Astrocyte of the hippocampus (primary cell): ENCODE measurements at places on chromosomes 12 and 14.

DNA sequence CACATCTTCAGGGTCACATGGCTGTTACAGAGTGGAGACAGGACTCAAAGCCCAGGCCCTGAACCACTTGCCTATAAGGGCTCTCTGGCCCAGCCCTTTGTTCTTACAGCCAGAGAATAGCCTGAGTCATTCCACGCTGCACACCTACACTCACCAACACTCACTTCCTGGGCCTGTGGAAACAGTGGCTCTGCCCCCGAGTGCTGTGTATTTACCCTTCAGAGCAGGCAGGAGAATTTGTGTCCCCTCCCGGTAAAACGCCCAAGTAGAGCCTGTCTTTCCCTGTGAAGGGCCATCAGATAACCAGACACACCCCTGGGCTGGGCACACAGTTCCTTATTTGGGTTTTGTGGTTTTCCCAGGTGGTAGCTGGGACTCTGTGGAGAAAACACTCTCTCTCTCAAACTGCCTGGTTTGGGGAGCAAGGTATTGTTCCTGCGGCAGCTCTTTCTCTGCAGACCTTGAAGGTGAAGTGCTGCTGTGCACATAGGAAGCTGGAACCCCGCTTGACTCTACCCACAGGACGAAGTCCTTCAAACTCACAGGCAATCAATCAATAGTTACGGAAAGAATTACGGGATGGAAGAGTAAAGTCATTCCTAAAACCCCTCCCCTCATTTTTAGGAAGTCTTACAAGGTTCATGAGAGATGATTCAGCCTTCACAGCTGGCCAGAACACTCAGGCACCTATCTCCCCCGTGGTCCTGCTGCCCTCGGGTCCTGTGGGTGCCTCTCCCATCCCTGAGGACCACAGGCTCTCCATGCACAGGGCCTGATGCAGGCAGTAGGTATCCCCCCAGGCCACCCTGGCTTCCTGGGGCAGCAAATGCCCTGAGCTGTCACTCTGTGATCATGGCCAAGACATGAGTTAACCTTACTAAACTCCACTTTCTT lies 20.3 kb downstream of the FIGNL2 start:
- peak; percentile 72 for DNase-seq

- no peak for DNase-seq
Measured at GRCh38 chr12:34625116-34625515, 602.8 kb downstream of the ALG10 start.

DNA sequence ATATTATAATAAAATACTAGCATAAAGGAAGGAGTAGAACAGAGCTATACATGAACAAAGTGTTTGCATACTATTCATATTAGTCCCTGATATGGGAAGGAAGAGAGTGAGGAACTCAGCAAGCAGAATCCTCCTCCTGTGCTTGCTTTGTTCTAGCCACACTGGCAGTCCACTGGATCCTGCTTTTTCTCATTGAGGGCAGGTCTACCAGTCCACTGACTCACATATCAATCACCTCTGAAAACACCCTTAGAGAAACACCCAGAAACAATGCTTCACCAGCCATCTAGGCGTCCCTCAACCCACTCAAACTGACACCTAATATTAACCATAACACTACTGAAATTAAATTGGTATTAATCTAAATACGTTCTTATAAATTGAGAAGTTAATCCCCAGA lies 1861.7 kb upstream of the SEL1L start:
- DNase-seq, result no peak

GRCh38 chr14:93832081-93832480 lies 43.8 kb upstream of the PRIMA1 start:
- DNase-seq, result no peak

GRCh38 chr12:23352670-23353069 lies 596.8 kb downstream of the SOX5 start:
- no peak for DNase-seq

- DNase-seq, result peak; percentile 80
Measured at GRCh38 chr14:25090716-25091454, 40.9 kb upstream of the STXBP6 start.

DNA sequence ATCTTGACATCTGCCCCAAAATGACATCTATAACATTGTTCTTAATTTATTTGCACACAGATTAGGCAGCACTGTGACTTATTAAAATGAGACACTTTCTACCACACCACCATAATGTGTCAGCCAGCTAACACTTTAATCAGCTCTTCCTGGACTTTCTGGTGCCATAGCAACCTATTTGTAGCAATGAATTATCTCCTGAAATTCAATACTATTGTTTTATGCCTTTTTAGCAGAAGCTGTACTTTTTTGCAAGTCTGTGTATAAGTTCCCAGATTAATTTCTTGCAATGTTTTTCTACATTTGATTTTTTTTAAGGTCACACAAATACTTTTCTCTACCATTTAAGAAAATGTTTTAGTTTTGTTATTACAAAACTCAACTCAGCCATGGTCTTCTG lies 72.8 kb upstream of the SAV1 start:
- DNase-seq, result no peak

DNA sequence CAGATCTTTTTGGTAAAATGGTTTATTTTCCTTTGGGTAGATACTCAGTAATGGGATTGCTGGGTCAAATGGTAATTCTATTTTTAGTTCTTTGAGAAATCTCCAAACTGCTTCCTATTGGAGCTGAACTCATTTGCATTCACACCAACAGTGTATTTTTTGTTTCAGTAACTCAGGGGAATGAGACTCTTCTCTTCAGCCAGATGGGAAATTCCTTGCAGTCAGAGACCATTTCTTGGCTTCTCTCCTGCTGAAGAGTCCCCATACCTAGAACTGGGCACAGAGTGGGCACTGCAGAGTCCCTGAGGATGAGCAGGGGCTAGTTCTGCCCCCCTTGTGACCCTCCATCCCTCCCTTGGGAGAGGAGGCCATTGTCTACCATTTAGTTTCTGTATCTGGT lies 10.8 kb downstream of the SDSL start:
- DNase-seq, result peak; percentile 50

GRCh38 chr12:6460751-6461371 lies 9.0 kb downstream of the TAPBPL start:
- no peak for DNase-seq

DNA sequence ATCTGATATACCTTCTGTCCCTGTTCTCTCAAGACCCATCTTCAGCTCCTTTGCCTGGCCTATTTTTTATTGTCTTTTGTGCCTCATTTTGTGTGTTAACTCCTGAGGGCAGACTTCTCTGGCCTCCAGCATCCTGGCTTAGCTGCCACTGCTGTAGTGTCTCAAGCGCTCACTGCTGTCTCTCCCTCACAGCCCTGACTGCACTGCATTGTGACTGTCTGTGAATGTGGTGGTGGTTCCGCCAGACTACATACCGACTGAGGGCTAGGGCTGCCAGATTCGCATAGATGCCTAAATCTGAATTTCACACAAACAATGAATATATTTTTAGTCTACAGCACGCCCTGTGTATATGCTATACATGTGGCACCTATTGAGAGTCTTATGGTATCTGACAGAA lies 1088.9 kb upstream of the TMEM132C start:
- no peak for DNase-seq

DNA sequence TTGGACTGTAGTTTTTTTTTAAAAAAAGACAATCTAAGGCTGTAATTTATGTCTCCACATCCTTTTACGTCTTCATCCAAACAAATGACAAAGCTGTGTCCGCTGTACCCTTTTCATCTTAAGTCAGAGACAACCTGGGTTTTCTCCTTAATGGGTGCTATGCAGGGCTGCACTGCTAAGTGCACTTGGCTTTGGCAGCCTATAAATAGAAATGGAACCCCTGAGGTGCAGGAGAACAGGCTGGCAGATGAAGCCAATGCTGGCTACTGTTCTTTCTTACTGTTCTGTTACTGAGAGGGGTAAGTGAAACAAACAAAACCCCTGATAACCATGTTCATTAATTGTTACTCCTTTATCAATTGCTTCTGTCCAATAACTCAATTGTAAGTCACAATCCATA lies 47.1 kb upstream of the KICS2 start:
- no peak for DNase-seq

DNA sequence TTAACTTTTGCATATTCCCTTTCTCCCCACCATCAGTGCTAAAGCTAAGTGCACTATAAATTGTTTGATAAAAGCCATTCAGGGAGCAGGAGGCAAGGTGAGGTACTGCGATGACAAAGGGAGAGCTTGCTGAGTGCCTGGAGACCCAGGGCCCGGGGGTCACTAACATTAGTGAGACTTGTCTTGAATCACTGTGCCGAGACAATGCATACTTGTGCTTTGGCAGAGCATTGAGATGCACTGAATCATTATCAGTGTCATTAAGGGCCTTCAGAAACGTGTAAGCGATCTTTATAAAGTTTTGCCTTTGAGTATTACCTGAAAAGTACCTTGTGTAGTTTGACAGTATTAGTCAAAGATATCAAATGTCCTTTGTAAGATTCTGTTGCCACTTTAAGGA lies 447.5 kb downstream of the PCNX1 start:
- DNase-seq, result peak; percentile 55

- no peak for DNase-seq
Measured at GRCh38 chr12:111756196-111756595, 10.5 kb upstream of the ALDH2 start.

DNA sequence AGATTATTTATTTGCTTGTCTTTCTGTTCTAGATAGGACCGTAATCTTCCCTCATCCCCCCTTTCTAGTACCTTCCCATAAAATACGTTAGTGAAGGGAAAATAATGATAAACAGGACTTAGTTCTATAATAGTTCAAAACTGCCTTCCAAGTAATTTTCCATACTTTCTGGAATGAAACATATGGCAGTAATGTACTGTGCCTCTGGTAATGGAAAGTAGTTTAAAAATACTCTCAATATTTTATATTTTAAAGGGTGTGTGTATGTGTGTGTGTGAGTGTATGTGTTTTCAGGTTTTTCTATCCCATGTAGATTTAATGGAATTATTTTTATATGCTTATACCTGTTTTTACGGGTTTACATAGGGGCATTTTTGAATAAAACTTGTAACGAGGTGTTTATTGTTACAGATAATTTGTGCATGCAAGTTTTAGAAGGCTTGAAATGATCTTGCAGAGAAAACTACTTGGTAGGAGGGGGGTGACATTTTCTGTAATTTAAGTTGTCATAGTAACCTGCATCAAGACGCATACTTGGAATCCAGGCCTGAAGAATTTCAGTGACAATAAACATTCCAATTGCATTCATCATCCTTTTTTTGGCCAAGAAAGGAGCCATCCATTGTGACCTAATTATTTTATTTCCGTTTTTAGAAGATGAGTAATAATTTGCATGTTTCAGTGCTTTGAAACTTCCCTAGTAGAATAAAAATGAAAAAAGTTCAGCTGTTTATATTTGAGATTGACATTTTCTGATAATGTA lies 38.9 kb downstream of the RASSF8 start:
- DNase-seq, result peak; percentile 91

- DNase-seq, result no peak
Measured at GRCh38 chr14:89574420-89574819, 157.4 kb upstream of the FOXN3 start.

DNA sequence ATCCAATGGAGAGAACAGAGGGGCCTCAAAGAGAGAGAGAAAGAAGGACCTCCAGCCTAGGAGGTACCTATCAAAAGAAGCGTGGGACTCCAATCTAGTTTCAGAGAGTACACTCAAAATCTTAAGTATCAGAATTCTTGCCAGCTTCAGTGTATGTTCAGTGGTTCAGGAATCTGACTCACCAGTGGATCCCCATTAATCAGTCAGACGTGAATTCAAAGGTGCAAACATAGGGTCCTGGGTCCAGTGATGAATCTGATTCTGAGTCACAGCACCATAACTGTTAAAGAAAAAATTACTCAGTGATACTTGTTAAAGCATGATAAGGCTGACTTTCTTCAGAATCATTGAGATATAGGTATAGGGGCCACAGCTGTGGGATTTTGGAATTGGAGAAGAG lies 33.2 kb downstream of the ETNK1 start:
- peak; percentile 69 for DNase-seq

- DNase-seq, result peak; percentile 89
Measured at GRCh38 chr12:95802482-95803270, 12.1 kb upstream of the NTN4 start.

- DNase-seq, result no peak
Measured at GRCh38 chr14:69701857-69702256, 65.1 kb upstream of the SRSF5 start.

- DNase-seq, result peak; percentile 23
Measured at GRCh38 chr14:25394356-25394755, 344.4 kb upstream of the STXBP6 start.

GRCh38 chr14:74324931-74325361 lies 22.2 kb upstream of the ABCD4 start:
- peak; percentile 57 for DNase-seq

GRCh38 chr12:30753751-30754382 lies 884 bp downstream of the CAPRIN2 start:
- peak; percentile 57 for DNase-seq

DNA sequence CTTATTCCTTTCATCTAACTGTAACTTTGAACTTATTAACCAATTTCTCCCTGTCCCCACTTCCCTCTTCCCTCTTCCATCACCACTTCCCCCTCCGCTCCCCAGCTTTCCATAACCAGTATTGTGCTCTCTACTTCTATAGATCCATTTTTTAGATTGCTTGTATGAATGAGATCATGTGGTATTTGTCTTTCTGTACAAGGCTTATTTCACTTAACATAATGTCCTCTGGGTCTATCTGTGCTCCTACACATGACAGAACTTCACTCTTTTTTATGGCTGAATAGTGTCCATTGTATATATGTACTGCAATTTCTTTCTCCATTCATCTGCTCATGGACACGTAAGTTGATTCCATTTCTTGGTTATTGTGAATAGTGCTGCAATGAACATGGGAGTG lies 14.4 kb downstream of the ERP27 start:
- no peak for DNase-seq

DNA sequence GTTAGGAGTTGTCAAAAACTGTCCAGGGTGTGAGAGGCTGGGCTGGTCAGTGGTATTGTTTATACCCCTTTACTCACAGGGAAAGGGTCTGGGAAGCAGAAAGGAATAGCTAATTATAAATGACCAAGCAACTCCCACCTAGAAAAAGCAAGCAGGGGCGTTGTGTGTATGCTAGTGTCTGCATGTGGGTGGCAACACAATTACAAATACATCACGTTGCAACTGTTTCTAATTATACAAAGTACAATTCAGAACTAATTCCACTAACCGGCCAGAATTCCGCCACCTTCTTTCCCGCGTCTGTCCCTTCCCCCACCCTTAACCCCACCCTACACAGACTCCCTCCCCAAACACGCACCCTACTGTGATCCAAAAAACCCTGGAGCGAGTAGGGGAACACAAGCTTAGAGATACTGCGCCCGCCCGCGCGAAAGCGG lies 2.2 kb downstream of the DPF3 start:
- DNase-seq, result no peak
